Endothelial cell of coronary artery (primary cell): ENCODE measurements at places on chromosomes 5 and 9. TPM values are rescaled to one million over a fixed set of nuclear protein-coding genes. Genes with fewer than 3 reads are reported as not detected.

Gene ANKRD18A
- 0.75 and 1.1 TPM in 2 replicates for total RNA-seq

Gene WHRN
- total RNA-seq: under 0.01 and 0.19 TPM in 2 replicates

Gene SLC45A2
- 0.09 TPM in 1 of 2 replicates, not detected in the other for total RNA-seq

Gene KIF4B
- 0.19 and 0.27 TPM in 2 replicates for total RNA-seq

Gene IFNA2
- not detected in 2 replicates for total RNA-seq

Gene OTULINL
- total RNA-seq: under 0.01 TPM in 2 replicates

Gene PSAT1
- total RNA-seq: 16.4 and 68.9 TPM in 2 replicates

Gene EDIL3
- 10.0 and 11.4 TPM in 2 replicates for total RNA-seq

Gene CDC20B
- not detected in 2 replicates for total RNA-seq

Gene SLC6A18
- not detected in 2 replicates for total RNA-seq

Gene PCDHGA3
- 0.54 and 1.9 TPM in 2 replicates for total RNA-seq

Gene CDH6
- 0.27 and 10.6 TPM in 2 replicates for total RNA-seq

Gene PCDHGB5
- total RNA-seq: 12.7 and 14.3 TPM in 2 replicates

Gene SNX18
- total RNA-seq: 31.8 and 53.2 TPM in 2 replicates

Gene CD180
- not detected in 2 replicates for total RNA-seq

Gene MARCOL
- not detected in 2 replicates for total RNA-seq

Gene CAVIN4
- 1.6 and 2.0 TPM in 2 replicates for total RNA-seq

Gene IL4
- total RNA-seq: not detected in 2 replicates

Gene TSC1
- 19.8 and 29.7 TPM in 2 replicates for total RNA-seq

Gene ZNF300
- total RNA-seq: 4.7 and 8.5 TPM in 2 replicates

Gene SPATA31C1
- total RNA-seq: not detected in 2 replicates

Gene SARDH
- total RNA-seq: 0.27 and 4.0 TPM in 2 replicates

Gene SPINK13
- not detected in 2 replicates for total RNA-seq

Gene CDKN2B
- total RNA-seq: 7.6 and 9.8 TPM in 2 replicates

Gene SIGMAR1
- 41.1 and 46.3 TPM in 2 replicates for total RNA-seq

Gene MELK
- total RNA-seq: 13.8 and 28.4 TPM in 2 replicates

Gene SOWAHA
- not detected in 2 replicates for total RNA-seq

Gene OR1Q1
- not detected in 2 replicates for total RNA-seq

Gene VCAN
- 9.6 and 219 TPM in 2 replicates for total RNA-seq

Gene GPR151
- not detected in 2 replicates for total RNA-seq

Gene VAV2
- 15.5 and 20.9 TPM in 2 replicates for total RNA-seq

Gene ATP10B
- total RNA-seq: not detected in 2 replicates

Gene MPDZ
- 57.9 and 96.3 TPM in 2 replicates for total RNA-seq

Gene FAM78A
- 2.3 and 4.5 TPM in 2 replicates for total RNA-seq

Gene ADCY2
- total RNA-seq: not detected in 2 replicates

Gene ACOT12
- not detected in 2 replicates for total RNA-seq

Gene NR2F1
- total RNA-seq: 24.9 and 68.1 TPM in 2 replicates

Gene IFNA21
- not detected in 2 replicates for total RNA-seq

Gene C9orf153
- 0.09 and 0.28 TPM in 2 replicates for total RNA-seq

Gene FAT2
- under 0.01 TPM in 1 of 2 replicates, not detected in the other for total RNA-seq

Gene FGF1
- 0.09 and 0.85 TPM in 2 replicates for total RNA-seq

Gene ITGA2
- total RNA-seq: 67.9 and 80.6 TPM in 2 replicates

Gene NSA2
- 94.5 and 104 TPM in 2 replicates for total RNA-seq

Gene ADGRD2
- not detected in 2 replicates for total RNA-seq
